ENCODE measurements at places on chromosomes 5 and 9. TPM values are rescaled to one million over a fixed set of nuclear protein-coding genes. Genes with fewer than 3 reads are reported as not detected.

The ZNF169 gene
- 5.9 TPM for total RNA-seq

The CCNI2 gene
- total RNA-seq = not detected

DNA sequence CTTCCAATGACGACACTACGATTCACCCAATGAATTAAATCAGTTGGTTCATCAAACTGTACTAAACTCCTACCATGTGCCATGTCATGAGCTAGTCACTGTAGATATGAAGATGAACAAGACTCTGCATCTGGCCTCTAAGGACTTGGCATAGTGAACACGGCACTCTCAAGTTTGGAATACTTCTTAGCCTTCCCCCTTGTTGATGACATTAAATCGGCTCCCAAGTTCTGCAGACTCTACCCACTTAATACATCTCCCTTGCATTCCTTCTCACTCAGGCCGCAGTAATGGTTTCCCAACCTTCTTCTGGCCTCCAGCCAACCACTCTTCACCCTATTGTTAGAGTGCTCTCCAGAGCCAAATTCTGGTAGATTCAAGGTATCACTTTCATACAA lies 184.7 kb downstream of the MAPKAP1 start:
- H3K27me3 ChIP-seq = no peaks in the 10 kb centered on the region
- no peak overlapping the region for H3K4me3 ChIP-seq
- peaks cover 3% of the 10 kb centered on the region for H3K36me3 ChIP-seq
- no peak for DNase-seq
- H3K27ac ChIP-seq = no peak overlapping the region
- peaks cover 16% of the 10 kb centered on the region for H3K4me1 ChIP-seq

- H3K27ac ChIP-seq = no peak overlapping the region
- H3K36me3 ChIP-seq = no peaks in the 10 kb centered on the region
- DNase-seq = no peak
- no peaks in the 10 kb centered on the region for H3K4me1 ChIP-seq
- peaks cover 2% of the 10 kb centered on the region for H3K27me3 ChIP-seq
- no peak overlapping the region for H3K4me3 ChIP-seq
These were observed 53.8 kb upstream of the ZNF618 start for GRCh38 chr9:113822315-113822714.

The PSAT1 gene
- total RNA-seq = 166 TPM

- H3K36me3 ChIP-seq = no peaks in the 10 kb centered on the region
- H3K4me3 ChIP-seq = no peak overlapping the region
- no peaks in the 10 kb centered on the region for H3K27me3 ChIP-seq
These were observed 122.6 kb downstream of the RASEF start for GRCh38 chr9:82940376-82940775.

The SLC1A3 gene
- 24.4 TPM for total RNA-seq

DNA sequence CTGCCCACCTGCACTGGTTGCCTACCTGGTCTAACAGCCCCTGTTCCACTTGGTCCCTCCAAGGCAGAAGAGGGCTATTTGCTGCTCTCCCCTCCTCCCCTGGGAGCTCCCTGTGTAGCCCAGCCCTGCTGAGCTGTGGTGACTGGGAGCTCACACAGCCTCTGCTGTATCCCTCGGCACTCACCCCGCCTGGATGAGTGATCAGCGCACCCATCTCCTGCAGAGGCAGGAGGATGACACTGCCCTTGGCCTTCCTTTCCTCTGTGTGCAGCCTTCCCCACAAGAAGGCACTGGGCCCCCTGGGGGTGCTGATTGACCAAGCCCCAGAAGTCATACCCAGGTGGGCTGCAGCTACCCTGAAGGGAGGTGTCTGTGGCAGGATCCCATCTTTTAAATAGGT lies 134.2 kb downstream of the ADAMTS2 start:
- no peaks in the 10 kb centered on the region for H3K27me3 ChIP-seq
- H3K4me1 ChIP-seq = peaks cover 7% of the 10 kb centered on the region
- DNase-seq = no peak

The SPTAN1 gene
- total RNA-seq = 280 TPM

DNA sequence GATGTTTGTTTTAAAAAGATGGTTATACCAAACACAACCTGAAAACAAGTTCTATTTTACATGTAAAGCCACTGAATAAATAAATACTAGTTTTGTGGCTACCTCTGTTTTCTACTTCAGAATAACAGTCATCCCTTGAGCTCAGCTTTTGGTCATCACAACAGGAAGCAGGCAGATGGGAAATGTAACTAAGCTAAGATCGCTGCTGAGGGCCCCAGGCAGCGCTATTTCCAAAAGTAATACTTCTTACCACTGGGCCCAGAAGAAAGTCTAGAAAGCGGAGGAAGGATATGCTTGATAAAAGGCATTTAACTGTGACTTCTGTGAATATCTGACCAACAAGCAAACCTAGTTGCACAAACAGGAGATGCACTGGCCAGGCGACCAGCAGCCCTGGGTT lies 61.4 kb downstream of the SERINC5 start:
- no peaks in the 10 kb centered on the region for H3K36me3 ChIP-seq
- H3K27ac ChIP-seq = no peak overlapping the region
- H3K4me3 ChIP-seq = no peak overlapping the region
- H3K4me1 ChIP-seq = peaks cover 61% of the 10 kb centered on the region

- no peak overlapping the region for H3K4me3 ChIP-seq
- peaks cover 9% of the 10 kb centered on the region for H3K27me3 ChIP-seq
- peak overlapping the region; percentile 16 for H3K27ac ChIP-seq
- peaks cover 6% of the 10 kb centered on the region for H3K36me3 ChIP-seq
- H3K4me1 ChIP-seq = no peaks in the 10 kb centered on the region
These were observed 210.3 kb upstream of the TBC1D2 start for GRCh38 chr9:98465799-98466198.

GRCh38 chr5:132296412-132297016 lies 2.3 kb downstream of the SLC22A4 start:
- H3K36me3 ChIP-seq = no peaks in the 10 kb centered on the region
- H3K4me1 ChIP-seq = peaks cover 17% of the 10 kb centered on the region
- peaks cover 26% of the 10 kb centered on the region for H3K27me3 ChIP-seq
- H3K27ac ChIP-seq = no peak overlapping the region
- peak overlapping the region; percentile 14 for H3K4me3 ChIP-seq
- DNase-seq = no peak

DNA sequence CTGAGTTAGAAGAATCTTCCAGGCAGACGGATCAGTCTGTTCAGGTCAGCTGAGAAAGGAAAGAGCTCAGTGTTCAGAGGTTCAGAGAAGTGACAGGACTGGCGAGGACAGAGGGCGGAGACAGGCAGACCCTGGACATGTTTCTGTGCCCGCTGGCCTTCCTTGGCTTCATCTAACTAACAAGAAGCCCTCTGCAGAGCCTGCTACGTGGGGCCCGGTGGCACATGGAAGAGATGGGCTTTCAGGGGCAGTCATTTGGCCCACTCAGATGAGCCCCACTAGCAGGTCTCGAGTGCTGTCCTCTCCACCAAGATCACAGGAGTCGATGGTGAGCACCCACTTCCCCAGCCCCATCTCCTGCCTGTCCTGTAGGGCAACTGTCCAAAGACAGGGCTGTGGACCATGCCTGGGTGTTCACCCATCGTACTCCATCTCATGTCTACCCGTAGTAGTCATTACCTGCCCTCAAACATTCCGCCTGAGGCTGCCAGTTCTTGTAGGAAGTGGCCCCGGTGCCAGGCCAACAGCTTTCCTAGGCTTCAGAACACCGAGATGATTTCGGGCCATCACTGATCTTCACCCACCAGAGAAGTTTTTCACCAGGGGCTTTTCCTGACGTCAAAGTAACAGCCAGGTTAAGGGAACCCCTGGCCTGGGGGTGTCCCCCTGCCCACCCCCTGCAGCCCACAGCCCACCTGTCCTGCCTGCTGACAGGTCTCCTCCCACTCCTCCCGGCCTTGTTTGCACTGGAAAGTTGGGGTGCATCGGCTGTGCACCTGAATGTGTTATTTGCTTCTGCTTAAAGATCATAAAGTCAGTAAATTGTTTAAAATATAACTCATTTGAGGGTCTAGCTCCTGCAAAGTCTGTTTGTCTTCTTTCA lies 14.0 kb downstream of the IRX2 start:
- H3K36me3 ChIP-seq = peaks cover 5% of the 10 kb centered on the region
- peak overlapping the region; percentile 72 for H3K4me3 ChIP-seq
- H3K27ac ChIP-seq = no peak overlapping the region
- H3K27me3 ChIP-seq = peaks cover 48% of the 10 kb centered on the region
- H3K4me1 ChIP-seq = peaks cover 23% of the 10 kb centered on the region
- no peak for DNase-seq

DNA sequence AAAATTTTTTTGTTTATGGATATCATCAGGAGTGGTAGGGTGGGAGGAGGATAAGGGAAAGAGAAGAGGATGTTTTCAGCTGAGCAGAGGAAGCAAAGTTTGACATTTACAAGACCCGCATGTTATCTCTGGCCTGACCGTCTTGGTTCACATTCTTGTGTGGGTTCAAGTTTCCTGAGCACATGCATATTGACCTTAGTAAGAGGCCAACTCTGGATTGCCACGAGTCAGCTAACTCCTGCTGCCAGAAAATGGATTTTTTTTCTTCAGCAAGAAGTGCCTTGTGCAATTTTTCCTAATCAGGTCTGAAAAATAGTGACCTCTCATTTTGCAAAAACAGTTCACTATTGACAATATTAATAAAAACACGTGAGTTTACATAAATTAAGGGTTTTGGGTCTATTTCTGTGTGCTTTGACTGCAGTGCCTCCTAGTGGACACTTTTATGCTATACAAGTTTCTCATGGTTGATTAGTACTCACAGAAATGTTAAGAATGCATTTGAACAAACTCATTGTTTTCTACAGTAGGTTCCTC lies 27.1 kb upstream of the BASP1 start:
- H3K4me3 ChIP-seq = no peak overlapping the region
- H3K27ac ChIP-seq = no peak overlapping the region
- H3K27me3 ChIP-seq = no peaks in the 10 kb centered on the region
- DNase-seq = peak; percentile 48
- H3K4me1 ChIP-seq = peaks cover 16% of the 10 kb centered on the region

The VDAC1 gene
- 234 TPM for total RNA-seq

- peaks cover 48% of the 10 kb centered on the region for H3K27me3 ChIP-seq
- H3K36me3 ChIP-seq = peaks cover under 1% of the 10 kb centered on the region
- no peak overlapping the region for H3K4me3 ChIP-seq
- DNase-seq = no peak
- H3K27ac ChIP-seq = no peak overlapping the region
These were observed 3.8 kb downstream of the TGFBI start for GRCh38 chr5:136032564-136032963.

DNA sequence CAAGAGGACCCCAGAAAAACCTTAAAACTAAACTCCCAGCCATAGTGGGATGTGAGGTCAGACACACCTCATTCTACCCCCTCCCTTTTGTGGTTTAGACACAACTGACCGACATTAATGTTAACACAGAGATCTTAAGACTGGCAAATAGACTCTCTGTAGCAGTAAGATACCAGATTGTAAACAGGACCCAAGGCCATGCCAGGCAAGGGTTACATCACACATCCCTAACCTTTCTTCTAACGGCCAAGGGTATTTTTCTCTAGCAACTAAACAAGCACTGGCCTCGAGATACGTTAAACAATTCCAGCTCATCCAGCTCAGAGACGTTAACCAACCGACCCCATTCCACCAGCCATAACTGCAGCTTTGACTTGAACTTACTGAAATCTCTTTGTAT lies 38.8 kb downstream of the NSUN2 start:
- H3K27ac ChIP-seq = no peak overlapping the region
- H3K4me3 ChIP-seq = no peak overlapping the region
- H3K36me3 ChIP-seq = peaks cover 26% of the 10 kb centered on the region

The ENTPD2 gene
- not detected for total RNA-seq

- no peak for DNase-seq
- H3K4me3 ChIP-seq = no peak overlapping the region
- peaks cover 7% of the 10 kb centered on the region for H3K27me3 ChIP-seq
- peak overlapping the region; percentile 3 for H3K27ac ChIP-seq
- no peaks in the 10 kb centered on the region for H3K4me1 ChIP-seq
These were observed 200.4 kb downstream of the CACNA1B start for GRCh38 chr9:138077898-138078540.

- no peak overlapping the region for H3K27ac ChIP-seq
- H3K4me1 ChIP-seq = no peaks in the 10 kb centered on the region
- peaks cover 3% of the 10 kb centered on the region for H3K36me3 ChIP-seq
- H3K27me3 ChIP-seq = no peaks in the 10 kb centered on the region
- DNase-seq = no peak
These were observed 59.5 kb downstream of the EGFLAM start for GRCh38 chr5:38317868-38318267.

The PLPP6 gene
- 8.6 TPM for total RNA-seq

The DDX46 gene
- 74.7 TPM for total RNA-seq

DNA sequence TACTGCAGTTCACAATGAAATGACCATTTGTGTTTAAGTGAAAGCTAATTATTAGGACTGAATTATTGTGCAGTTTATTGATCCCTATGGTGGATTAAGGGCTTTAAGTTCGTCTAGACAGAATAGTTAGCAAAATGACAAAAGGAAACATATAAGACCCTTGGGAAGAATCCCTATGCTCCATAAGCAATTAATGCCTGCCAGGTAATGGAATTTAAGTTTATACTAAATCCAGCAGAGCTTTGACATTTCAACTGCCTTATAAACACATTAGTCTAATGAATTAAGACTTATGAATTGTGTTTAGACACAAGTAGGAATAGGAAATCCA lies 640.0 kb upstream of the ARRDC3 start:
- no peak overlapping the region for H3K4me3 ChIP-seq
- H3K36me3 ChIP-seq = no peaks in the 10 kb centered on the region
- H3K27ac ChIP-seq = no peak overlapping the region

The F2RL2 gene
- not detected for total RNA-seq

GRCh38 chr9:23850242-23850689 lies 24.2 kb upstream of the ELAVL2 start:
- peak; percentile 39 for DNase-seq
- H3K36me3 ChIP-seq = no peaks in the 10 kb centered on the region
- peaks cover 29% of the 10 kb centered on the region for H3K4me1 ChIP-seq
- peaks cover 25% of the 10 kb centered on the region for H3K27me3 ChIP-seq
- H3K4me3 ChIP-seq = peak overlapping the region; percentile 89

The PNPLA7 gene
- 1.8 TPM for total RNA-seq

The CKMT2 gene
- total RNA-seq = not detected

GRCh38 chr9:134666208-134666607 lies 24.6 kb downstream of the COL5A1 start:
- no peak overlapping the region for H3K4me3 ChIP-seq
- H3K27ac ChIP-seq = no peak overlapping the region
- DNase-seq = no peak
- peaks cover 5% of the 10 kb centered on the region for H3K4me1 ChIP-seq
- peaks cover 2% of the 10 kb centered on the region for H3K36me3 ChIP-seq

- H3K4me3 ChIP-seq = no peak overlapping the region
- H3K27ac ChIP-seq = no peak overlapping the region
- H3K4me1 ChIP-seq = no peaks in the 10 kb centered on the region
- no peak for DNase-seq
- peaks cover 2% of the 10 kb centered on the region for H3K36me3 ChIP-seq
These were observed 45.0 kb upstream of the LRRC70 start for GRCh38 chr5:62533597-62533996.

The AGXT2 gene
- not detected for total RNA-seq

The INSYN2B gene
- 0.35 TPM for total RNA-seq

All from neural crest cell (in vitro differentiated cells).